ENCODE measurements at places on chromosomes 5 and 9.

- DNase-seq = no peak
Measured at GRCh38 chr9:19371942-19372341, 8.1 kb downstream of the RPS6 start.

DNA sequence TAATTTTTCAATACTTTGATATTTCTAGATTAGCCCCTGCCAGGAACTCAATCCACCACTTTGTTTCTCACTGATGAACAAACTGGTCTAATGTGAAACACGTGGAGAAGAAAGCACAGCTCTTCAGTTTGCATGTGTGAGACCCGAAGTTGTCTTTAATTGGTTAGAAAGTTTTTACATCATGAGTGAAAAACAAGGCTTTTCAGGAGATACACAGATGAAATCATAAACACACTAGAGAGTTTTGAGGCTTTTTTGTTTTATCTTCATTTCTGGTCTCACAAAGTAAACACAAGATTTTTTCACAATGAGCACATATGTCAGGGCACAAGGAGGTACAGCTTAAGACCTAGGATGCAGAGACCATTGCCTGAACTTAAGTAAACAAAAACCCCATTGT, 84.5 kb upstream of the MOCS2 start:
- no peak for DNase-seq

- DNase-seq = no peak
Measured at GRCh38 chr5:171067540-171068130, 205.8 kb downstream of the RANBP17 start.

- no peak for DNase-seq
Measured at GRCh38 chr9:126061575-126061974, 265.1 kb upstream of the MVB12B start.

- peak; percentile 49 for DNase-seq
Measured at GRCh38 chr5:60196385-60197113, 303.0 kb upstream of the PDE4D start.

DNA sequence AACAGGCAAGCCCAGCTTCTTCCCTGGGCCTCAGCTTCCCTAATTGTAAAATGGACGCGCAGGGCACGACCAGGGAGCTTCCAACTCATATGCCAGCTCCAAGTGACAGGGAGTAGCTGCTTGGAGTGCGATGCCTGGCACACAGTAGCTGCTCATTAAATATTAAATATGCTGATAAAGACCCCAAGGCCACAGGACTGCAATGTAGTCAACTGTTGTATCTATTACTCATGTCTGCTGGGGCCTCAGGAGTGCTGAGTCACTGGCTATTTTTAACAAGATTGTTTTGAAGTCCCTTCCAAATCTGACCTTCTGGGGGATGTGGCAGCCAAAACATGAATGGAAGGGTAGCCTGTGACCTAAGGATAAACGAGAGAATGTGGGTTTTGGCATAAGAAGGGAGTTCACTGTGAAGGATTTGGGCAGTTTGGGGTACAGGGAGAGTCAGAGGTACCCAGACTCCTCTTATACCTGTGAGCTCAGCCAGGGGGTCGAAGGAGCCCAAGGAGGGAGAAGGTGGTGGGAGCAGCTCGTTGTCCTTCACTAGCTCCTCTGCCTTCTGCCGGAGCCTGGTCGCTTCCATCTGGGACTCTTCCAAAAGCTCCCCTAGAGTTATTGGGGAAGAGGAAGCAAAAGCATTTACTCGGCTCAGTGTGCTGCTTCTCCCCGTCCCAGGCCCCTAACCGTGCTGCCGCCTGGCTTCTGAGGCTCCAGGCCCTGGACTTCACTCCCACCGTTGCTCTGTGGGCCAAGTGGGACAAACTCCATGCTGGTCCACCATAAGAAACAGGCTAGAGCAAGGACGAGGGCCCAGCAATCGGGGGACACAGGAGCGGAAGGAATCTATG, 17.5 kb downstream of the TNIP1 start:
- peak; percentile 63 for DNase-seq

- DNase-seq = no peak
Measured at GRCh38 chr5:53962306-53962705, 348.1 kb downstream of the ARL15 start.

DNA sequence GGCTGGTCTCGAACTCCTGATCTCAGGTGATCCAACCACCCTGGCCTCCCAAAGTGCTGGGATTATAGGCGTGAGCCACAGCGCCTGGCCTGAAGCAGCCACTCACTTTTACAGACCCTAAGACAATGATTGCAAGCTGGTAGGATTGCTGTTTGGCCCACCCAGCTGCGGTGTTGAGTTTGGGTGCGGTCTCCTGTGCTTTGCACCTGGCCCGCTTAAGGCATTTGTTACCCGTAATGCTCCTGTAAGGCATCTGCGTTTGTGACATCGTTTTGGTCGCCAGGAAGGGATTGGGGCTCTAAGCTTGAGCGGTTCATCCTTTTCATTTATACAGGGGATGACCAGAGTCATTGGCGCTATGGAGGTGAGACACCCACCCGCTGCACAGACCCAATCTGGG, 1.5 kb downstream of the CA9 start:
- DNase-seq = no peak

GRCh38 chr9:136799079-136799853, 3.1 kb downstream of the CCDC183 start:
- no peak for DNase-seq

- DNase-seq = no peak
Measured at GRCh38 chr5:170644501-170644900, 139.0 kb upstream of the GABRP start.

DNA sequence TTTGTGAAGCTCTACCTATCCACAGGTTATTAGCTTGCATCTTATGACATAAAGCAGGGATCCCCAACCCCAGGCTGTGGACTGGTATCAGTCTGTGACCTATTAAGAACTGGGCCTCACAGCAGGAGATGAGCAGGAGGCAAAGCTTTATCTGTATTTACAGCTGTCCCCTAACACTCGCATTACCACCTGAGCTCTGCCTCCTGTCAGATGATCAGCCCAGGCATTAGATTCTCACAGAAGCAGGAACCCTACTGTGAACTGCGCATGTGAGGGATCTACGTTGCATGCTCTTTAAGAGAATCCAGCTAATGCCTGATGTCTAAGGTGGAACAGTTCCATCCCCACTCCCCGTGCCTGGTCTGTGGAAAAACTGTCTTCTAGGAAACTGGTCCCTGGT, 19.7 kb downstream of the FBXW11 start:
- DNase-seq = no peak

DNA sequence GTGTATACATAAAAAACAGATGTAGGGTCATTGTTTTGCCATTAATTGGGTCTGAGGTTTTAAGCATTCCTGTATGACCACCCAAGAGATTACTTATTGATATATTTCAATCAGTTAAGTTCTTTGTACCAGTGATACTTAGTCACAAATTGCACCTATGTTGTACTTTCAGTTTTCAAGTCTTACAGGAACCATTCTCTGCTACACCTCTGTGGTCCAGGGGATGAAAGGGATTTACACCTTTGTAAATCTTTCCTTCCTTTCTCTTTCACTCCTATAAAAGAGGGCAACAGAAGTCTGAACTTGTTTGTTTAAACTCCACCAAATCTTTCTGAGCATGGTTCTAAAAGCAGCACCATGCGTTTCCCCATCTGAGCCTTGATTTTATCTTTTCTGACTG, 86.1 kb downstream of the DEPDC1B start:
- no peak for DNase-seq

DNA sequence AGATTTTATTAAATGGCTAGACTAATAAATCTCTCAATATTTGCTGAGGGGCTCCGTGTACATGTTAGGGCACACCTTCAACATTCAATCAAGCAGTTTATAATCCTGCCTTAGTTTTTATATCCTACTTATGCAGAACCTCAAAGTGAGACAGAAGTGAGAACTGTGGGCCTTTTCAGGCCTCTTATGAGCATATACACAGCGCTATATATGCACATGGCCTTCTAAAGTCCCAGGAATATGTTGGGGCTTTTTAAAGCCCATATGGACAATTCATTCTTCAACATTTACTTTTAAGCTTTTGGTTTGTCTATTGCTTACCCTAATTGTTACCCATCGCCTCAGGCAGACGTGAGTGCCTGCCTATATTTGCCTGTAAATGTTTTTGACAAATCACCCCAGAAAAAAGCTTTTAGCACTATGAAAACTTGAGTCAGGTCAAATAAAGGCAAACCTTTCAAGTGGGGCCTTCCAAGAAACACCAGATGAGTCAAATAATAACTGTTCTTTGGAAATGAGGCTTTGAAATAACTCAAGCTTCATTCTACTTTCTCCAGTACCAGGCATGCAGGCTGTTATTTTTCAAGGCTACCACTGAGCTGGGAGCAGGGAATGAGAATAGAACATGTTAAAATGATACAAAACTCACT, 58.2 kb downstream of the ESM1 start:
- DNase-seq = no peak

DNA sequence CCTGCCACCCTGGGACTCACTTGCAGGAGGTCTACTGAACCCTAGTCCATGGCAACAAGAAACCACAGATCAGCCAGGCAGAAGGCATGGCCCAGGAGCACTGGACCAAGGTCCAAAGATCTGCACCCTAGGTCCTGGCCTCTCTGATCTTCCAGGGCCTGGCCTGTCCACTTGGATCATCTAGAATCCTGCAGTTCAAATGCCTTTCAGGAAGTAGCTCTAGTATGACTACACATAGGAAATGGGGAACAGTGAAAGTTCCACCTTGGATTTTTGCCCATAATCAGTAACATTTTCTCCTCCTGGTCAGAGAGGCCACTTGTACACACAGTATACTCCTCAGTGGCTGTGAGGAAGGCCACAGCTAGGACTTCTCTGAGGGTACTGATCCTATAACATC, 11.5 kb downstream of the ANXA6 start:
- no peak for DNase-seq

- no peak for DNase-seq
Measured at GRCh38 chr5:33205727-33206410, 234.9 kb upstream of the TARS1 start.

- DNase-seq = no peak
Measured at GRCh38 chr9:94819161-94819687, 92.7 kb downstream of the AOPEP start.

GRCh38 chr5:74576941-74577456, 63.5 kb downstream of the ENC1 start:
- DNase-seq = no peak

GRCh38 chr5:109971968-109972367, 282.2 kb downstream of the MAN2A1 start:
- DNase-seq = no peak

- no peak for DNase-seq
Measured at GRCh38 chr5:125138266-125138665, 391.8 kb upstream of the ZNF608 start.

DNA sequence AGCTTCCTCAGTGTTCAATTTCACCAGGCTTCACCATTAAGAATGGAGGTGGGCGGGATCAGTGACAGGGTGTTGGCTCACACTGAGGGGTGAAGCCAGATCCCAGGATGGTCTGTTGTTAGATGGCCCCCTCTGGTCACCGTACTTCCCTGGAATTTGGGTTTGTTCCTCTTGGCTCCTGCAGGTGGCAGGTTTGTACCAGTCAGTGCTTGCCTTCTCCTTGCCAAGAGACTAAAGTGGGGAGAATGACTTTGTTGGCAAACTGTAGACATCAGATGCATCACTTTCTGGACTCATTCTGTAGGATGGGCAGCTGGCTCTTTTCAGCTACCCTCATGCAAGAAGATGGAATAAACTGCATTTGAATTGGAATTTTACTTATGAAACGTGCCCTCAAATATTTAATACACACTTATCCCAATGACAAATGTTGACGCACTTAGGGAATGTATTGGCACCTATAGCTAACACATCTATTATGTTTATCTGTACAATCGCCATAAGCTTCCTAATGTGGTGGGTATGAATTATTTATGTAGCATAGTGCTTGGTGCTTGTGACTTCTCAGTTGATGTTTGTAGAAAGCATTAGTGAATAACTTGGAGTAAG, 31.4 kb upstream of the ANKRD55 start:
- DNase-seq = no peak

- no peak for DNase-seq
Measured at GRCh38 chr9:97374811-97375210, 37.1 kb upstream of the TDRD7 start.

DNA sequence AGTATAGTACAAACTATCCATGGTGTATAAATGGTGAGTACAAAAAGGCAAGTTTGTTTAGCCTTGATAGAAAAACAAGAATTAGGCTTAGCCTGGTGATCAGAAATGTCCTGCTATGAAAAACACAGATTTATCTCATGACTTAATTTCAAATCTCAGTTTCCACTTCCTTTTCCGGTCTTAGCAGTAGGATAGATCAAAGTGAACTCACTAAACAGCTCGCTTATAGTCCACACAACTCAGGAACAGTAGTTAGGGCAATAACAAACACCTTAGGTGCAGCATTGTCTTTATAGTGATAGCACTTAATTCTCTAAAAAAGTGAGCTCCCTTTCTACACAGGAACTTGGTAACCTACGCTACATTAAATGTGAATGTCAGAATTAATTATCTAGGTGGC, 11.4 kb downstream of the GOLGA1 start:
- DNase-seq = no peak

DNA sequence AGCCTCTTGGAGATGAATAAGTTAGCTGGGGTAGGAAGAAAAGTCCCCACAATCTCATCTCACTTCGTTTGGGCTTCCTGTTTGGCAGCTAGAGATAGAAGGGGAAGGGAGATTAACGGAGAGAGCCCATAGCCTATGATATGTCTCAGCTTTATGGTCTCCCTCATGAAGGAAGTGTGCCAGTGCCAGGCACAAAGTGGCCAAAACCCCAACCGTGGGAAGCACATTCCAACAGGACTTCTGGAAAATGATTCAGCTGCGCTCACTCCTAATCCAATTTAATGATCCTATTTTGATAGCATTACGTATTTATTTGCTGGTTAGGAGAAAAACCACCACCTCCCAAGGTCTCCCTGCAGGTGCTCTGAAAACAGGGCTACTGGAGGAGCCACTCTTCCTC, 303.1 kb upstream of the CLINT1 start:
- DNase-seq = no peak

GRCh38 chr9:134570711-134571325, 70.8 kb upstream of the COL5A1 start:
- no peak for DNase-seq

GRCh38 chr5:64333886-64334285, 168.2 kb downstream of the RNF180 start:
- no peak for DNase-seq

- DNase-seq = peak; percentile 76
Measured at GRCh38 chr5:135551593-135552447, 16.1 kb upstream of the NEUROG1 start.

- DNase-seq = no peak
Measured at GRCh38 chr5:44565902-44566301, 176.7 kb upstream of the FGF10 start.

GRCh38 chr5:126046846-126047571, 376.2 kb upstream of the GRAMD2B start:
- no peak for DNase-seq

All from tibial artery (tissue), 4 donors.